Frontal cortex (tissue), 4 donors: ENCODE measurements at places on chromosomes 7 and 10. TPM values are rescaled to one million over a fixed set of nuclear protein-coding genes. Genes with fewer than 3 reads are reported as not detected.

GRCh38 chr7:130425796-130426195 lies 15.0 kb downstream of the CEP41 start:
- DNase-seq: no peak

DNA sequence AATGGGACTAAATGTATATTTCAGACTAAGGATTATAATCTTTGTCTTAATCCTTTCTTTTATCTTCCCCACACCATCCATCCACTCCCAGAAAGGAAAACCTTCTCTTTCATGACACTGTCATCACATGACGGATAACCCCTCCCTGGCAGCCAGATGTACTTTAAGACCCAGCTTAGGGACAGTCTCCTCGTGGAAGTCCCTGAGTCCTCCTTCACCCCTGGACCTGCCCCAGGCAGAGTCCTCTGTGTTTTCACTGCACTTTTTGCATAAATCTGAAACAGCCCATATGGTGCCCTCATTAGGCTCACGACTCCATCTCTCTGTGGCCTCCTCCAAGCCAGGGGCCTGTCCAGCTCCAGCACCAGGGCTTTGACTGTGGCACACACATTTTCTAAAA lies 16.0 kb downstream of the NRAP start:
- no peak for DNase-seq

GRCh38 chr7:152363798-152364197 lies 72.0 kb downstream of the KMT2C start:
- no peak for DNase-seq

DNA sequence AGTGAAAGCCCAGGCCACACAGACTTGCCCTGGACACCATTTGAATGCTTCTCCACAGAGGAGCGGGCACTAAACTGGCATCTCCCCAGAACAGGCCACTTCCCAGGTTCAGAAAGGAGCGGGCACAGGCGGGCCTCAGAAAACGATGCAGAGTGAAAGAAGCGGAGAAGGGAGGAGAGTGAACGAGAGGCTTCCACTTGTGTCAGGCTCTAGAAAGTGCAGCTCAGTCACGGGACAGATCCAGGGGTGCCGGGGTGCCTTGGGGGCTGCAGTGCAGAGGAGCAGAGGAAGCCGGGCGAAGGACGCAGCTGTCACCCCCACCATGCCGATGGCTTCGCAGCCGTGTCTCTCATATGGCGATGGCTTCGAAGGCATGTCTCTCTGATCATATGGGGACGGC lies 26.1 kb upstream of the PRKAR1B start:
- no peak for DNase-seq

GRCh38 chr7:17581301-17581700 lies 282.8 kb downstream of the AHR start:
- no peak for DNase-seq

- no peak for DNase-seq
Measured at GRCh38 chr10:31288962-31289361, 30.1 kb upstream of the ZEB1 start.

DNA sequence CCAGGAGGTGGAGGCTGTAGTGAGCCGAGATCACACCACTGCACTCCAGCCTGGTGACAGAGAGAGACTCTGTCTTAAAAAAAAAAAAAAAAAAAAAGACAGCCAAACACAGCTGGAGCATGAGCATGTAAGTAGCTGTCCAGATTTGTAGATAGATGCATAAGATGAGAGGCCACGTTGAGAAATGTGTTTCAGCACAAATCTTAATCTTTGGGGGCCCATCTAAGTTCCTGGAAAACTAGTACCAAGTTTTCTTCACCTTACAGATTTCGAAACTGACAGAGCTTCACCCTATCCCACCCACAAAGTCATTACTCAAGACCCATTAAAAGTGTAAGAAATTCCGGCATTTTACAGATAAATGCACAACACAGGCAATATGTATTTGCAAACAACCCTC lies 208.2 kb downstream of the PARD3 start:
- DNase-seq: no peak

DNA sequence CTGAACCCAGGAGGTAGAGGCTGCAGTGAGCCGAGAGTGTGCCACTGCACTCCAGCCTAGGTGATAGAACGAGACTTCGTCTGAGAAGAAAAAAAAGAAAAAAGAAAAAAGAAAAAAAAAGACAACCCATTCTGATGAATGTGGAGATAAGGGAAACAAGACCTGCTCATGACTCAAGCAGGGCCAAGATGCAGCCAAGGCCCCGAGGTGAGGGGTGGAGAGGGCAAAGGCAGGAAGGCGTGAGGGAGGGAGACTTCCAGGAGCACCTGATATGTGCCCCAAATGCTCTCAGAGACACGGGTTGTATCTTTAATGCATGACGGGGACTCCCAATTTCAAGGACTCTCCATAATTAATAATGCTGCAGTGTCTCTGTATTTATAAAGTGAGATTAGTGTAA lies 134.6 kb downstream of the PIP4K2A start:
- no peak for DNase-seq

DNA sequence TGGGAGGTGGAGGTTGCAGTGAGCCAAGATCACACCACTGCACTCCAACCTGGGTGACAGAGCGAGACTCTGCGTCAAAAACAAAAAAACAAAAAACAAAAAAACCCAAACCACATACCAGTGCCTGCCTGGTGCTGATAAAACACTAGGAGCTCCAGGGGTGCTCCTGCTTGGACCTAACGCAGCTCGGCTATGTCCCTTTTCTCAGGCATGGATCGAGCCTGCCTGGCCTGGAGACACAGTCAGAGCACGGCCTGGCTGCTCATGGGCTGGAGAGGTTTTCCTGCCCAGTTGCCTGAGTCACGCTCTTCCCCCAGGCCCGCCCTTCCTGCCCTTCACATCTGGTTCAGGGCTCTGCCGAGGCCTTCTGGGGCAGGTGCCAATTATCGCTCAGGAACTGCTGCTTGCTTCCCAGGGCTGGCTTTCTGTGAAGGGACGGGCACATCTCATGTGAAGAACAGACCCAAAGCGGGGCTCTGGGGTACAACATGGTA lies 12.6 kb upstream of the NPFFR1 start:
- DNase-seq: peak; percentile 45

- no peak for DNase-seq
Measured at GRCh38 chr7:147978651-147979050, 611.9 kb upstream of the C7orf33 start.

DNA sequence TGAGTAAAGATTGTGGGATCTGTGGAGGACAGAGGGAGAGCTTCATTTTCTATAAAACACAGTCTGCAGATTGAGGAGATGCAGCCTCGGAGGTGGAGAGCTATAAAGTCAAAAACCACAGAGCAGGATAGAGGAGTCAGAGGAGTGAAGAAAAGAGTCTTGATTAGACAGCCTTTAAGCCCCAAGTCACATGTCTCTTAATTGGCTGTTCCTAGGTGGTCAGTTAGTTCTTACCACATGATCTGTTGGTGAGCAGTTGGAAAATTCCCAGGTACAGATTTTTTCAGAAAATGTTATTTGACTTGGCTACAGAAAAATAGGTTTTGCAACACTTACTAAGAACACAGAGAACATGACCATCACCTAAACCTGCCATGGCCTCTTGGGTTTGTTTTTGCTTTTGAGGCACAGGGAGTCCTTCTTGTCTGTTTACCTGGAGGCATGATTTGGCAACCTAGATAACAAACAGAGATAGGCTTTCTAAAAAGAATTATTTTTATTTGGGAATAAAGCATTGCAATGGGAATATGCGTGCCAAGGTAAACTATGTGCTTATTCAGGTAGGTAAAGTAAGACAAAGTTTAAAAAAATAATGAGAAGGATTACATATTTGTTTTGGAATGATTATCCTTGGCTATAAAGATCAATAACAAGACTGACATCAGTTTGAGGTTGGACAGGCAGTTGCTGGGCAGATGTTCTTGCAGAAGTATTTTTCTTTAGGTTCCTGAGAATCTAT lies 604 bp upstream of the CYP3A43 start:
- DNase-seq: no peak

DNA sequence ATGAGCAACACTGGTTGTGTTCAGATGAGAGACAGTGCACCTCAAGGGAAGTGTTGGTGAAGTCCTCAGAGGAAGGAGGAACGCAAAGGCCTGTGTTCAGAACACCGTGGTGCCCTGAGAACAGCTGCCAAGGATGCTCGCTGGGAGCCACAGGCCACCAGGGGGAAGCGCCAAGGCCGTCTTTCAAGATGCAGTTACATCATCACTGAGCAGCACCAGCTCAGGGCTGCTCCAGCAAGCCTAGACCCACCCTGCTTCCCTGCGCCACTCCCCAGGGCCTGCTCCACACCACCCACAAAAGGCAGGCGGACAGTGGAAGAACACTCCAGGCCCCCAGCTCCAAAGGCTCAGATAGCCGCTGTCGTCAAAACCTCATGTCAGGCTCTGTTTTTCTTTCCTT lies 378.8 kb downstream of the DPP6 start:
- no peak for DNase-seq

- no peak for DNase-seq
Measured at GRCh38 chr7:115009139-115009538, 87.2 kb downstream of the MDFIC start.

GRCh38 chr10:76558586-76558985 lies 1079.0 kb downstream of the KCNMA1 start:
- no peak for DNase-seq

DNA sequence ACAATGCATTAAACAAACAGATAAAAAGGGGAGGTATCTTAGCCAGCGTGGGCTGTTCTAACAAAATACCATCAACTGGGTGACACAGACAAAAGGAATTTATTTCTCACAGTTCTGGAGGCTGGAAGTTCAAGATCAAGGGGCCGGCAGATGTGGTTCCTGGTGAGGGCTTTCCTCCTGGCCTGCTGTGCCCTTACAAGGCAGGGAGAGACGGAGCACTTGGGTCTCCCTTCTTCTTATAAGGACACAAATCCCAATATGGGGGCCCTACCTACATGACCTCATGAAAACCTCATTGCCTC lies 281.6 kb upstream of the KLF14 start:
- DNase-seq: no peak

- DNase-seq: no peak
Measured at GRCh38 chr7:47377741-47378140, 204.2 kb downstream of the TNS3 start.

DNA sequence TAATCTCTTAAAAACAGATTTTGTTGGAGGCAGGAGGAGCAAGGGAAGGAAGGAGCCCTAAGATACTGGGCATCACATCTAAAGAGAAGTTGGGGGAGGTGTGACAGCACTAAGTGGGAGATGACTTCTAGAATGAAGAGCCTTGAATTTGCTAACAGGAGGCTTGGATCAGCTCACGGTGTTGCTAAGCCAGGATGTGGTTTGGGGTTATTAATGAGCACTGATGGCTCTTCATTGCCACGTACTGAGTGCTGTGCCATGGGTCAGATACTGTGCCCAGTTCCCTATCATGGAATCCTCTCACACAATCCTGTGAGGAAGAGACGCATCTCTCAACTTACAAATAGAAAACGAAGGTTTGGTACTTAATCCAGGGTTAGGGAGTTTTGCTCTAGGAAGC lies 78.5 kb downstream of the C7orf25 start:
- no peak for DNase-seq

GRCh38 chr7:149733924-149734790 lies 39.2 kb downstream of the ZNF467 start:
- DNase-seq: no peak

DNA sequence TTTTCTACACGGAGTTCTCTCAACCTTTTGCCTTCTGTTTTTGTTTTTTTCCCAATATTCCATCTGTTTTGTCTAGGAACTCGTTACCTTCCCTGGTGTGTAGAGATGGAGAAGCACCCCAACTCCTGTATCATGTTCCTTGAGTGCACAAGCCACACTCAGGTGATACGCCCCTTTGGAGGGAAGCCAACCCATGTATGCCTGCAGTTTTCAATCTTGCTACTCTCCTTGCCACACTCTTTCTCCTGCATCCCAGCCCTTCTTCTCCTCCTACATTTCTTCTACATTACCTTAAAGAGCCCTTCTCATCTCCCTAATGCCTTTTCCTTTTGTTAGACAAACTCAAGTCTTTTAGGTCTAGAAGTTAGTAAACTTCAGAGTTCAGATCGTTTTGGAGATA lies 10.2 kb upstream of the SP4 start:
- no peak for DNase-seq

DNA sequence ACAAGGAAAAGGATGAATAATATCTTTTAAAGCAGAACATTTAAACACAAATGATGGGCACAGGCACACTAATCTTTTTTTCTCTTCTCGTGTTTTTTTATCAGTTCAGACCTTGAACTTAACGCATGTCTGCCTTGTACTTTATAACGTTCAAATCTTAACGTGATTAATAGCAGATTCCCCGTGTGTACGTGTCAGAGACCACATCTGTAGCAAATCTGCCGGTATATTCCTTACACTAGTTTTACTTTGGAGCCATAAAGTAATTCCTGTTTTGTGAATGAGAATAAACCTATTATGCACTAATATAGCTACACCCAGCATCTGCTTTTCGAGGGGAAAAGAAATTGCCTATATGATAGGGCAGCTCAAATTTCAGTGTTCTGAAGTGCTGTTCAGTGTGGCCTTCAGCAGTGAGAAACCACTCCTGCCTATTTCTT lies 166.0 kb upstream of the TCF7L2 start:
- DNase-seq: no peak

DNA sequence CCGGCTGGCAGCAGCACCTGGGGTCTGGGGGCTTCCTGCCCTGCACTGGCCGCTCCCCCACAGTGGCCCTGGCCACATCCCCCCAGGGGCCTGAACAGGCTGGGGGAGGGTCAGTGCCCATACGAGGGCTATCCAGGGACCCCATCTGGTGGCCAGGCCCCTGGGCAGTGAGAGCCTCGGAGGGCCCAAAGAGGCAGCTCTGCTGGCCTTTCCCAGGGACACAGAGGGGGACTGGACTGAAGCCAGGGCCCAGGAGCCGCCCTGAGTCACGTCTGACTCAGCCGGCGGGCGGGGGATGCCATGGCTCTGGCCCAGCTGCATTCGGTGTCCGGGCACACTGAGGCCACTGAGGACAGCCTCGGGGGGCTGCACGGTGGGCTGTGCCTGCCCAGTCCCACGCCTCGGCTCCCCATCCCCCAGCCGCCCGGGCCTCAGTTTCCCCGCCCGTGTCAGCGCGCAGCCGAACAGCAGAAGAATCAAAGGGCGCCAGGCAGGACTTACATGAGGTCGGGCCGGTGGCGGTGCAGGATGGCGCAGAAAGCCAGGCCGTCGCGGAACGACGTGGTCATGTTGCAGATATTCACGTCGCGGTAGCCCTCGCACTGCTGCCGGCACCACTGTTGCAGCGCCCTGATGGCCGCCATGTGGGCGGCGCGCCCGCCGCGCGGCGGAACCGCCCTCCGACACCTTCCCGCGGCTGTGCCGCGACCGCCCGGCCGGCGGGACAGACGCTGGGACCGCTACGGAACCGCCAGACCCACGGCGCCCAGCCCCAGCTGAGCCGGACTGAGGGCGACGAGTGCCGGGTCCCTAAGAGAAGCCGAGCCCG lies at the start of gene MICALL2:
Gene MICALL2 (minus strand): TSS at position 788 of the 829 bp plus-strand sequence. CDS start 144 bp downstream, at position 644.
- peak; percentile 71 for DNase-seq

DNMBP gene
- total RNA-seq: 2.9 TPM

CDHR1 gene
- 1.6 TPM for total RNA-seq

ECD gene
- total RNA-seq: 25.7 TPM

FKBP6 gene
- total RNA-seq: not detected

STEAP4 gene
- total RNA-seq: 0.41 TPM

FEZF1 gene
- not detected for total RNA-seq

CCL24 gene
- total RNA-seq: not detected

TMEM213 gene
- not detected for total RNA-seq

SERPINE1 gene
- total RNA-seq: under 0.01 TPM

EZH2 gene
- total RNA-seq: 38.7 TPM

TRPV5 gene
- not detected for total RNA-seq

MACROH2A2 gene
- 48.9 TPM for total RNA-seq

TRIM74 gene
- not detected for total RNA-seq

ALOX5 gene
- total RNA-seq: 1.2 TPM
